ENCODE measurements at places on chromosomes 12 and 14.

- DNase-seq: peak; percentile 69
Observed at GRCh38 chr14:103628221-103628683, 759 bp upstream of the KLC1 start.

DNA sequence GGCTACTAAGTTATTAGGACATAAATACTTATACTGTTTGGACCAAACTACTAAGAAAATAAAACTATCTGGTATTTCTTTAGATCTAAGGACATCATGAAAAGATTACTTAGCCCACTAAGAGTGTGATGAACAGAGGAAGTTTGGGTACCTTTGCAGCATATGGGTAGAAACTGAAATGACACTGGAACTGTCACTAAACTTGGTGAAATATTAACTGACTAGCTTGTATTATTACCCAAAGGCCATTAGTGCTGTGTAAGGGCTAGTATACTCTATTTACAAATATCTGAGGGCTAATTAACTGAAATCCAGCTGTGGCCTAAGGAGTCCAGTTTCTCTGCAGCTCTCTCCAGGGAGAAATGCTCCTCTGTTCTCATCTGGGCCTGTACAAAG, 45.5 kb downstream of the PAWR start:
- no peak for DNase-seq

DNA sequence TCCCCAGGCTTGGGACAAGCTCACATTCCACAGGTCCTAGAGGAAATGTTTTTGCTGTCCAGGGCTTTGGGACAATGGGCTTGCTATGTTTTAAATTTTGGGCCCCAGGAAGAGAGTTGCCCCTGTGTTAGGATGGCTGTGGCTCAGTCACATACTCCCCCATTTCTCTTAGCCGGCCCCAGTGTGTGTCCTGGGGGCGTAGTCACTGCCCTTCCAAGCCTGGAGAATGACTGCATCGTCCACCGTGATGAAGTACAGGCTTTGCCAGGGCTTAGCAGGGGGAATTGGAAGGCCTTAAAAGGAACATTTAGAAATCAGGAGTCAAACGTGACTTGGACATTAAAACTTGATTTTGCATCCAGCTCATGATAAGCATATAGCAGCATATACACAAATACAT, 293.6 kb downstream of the CACNA1C start:
- no peak for DNase-seq

- DNase-seq: no peak
Observed at GRCh38 chr12:76084863-76085519, 506 bp upstream of the NAP1L1 start.

- DNase-seq: peak; percentile 95
Observed at GRCh38 chr12:2004113-2004929, at the start of gene DCP1B. Gene DCP1B, minus strand, starts transcription at chr12:2004457. Its CDS starts 26 bp downstream, at chr12:2004431.

GRCh38 chr12:107223821-107224220, 130.5 kb upstream of the CRY1 start:
- no peak for DNase-seq

- DNase-seq: no peak
Observed at GRCh38 chr12:11092128-11092527, at the start of gene TAS2R43. Gene TAS2R43, minus strand, starts transcription at chr12:11092313. Its CDS starts 84 bp downstream, at chr12:11092229.

- DNase-seq: peak; percentile 18
Observed at GRCh38 chr12:109729801-109730200, 16.2 kb downstream of the FAM222A start.

DNA sequence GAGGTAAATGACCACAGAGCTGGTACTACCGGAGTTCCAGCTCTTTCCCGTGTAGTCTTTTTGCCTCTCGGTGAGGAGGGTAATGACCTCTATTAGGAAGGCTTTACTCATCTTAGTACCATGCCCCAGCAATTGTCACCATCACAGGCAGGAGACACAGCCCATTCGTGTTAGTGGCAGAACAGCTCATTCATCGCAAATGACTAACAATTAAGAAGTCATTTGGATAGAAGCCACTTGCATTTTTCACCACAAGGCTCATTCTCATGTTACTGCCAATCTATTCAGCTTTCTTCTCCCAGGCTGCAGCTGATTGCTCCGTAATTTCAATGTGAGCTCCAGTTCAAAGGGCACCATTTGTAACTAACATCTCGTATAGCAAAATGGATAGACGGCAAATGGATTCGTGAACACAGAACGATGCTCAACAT, 718.8 kb upstream of the TMEM132C start:
- DNase-seq: no peak

DNA sequence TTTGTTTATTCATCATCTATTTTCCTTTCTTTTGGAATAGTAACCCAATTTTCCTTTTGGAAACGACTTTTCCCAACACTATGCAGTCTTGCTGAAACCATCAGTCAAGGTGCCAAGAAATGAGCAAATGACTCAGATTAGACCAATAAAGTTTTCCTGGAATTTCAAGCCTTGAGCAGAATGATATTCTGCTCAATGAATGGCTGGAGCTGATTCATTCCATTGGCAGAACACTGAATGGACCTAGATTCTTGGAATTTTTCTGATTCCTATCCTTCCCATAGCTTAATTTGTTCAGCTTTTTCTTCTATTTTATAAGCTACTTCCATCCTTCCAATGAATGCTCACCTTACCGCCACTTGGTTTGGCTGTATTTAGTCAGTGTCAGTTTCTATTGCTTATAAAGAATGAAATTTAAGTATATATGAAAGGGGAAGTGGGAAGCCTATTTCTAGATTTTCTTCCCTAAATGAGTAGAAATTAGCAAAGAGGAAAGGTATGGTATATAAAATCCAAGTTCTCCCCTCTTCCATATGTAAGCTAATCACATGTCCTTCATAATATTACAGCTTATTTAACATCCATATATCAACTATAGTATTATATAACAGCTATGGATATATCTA, 89.0 kb downstream of the C14orf39 start:
- no peak for DNase-seq

DNA sequence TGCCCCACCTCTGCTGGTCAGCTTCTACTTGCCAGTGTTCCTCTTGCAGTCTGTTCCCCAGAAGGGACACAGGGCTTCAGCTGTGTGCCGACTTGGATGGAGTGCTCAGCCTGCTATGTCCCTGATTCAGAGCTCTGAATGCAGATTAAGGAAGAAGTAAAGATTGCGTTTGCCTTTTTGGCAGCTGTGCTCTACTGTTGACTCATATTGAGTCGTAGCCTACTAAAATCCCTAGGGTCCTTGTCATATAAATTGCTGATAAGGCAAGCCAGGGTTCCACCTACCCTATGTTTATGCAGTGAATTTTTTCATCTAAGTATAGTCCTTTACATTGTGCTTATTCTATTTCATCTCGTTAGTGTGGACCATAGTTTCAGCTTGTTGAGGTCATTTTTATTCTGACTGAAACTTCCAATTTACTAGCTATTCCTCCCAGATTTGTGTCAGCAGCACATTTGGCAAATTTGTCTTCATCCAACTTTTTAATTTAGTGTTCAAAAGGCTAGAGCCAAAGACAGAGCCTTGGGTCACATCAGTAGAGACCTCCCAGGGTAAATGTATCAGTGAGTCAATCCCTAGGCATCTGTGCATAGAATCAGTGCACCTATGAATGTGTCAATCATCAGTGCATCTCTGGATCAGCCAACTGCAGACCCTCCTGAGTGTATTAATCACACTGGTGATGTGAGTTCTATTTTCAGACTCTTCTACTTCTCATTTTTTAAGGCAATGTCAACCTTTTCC, 31.9 kb downstream of the CACNA1C start:
- DNase-seq: no peak

- no peak for DNase-seq
Observed at GRCh38 chr14:44896275-44897040, 65.3 kb downstream of the KLHL28 start.

DNA sequence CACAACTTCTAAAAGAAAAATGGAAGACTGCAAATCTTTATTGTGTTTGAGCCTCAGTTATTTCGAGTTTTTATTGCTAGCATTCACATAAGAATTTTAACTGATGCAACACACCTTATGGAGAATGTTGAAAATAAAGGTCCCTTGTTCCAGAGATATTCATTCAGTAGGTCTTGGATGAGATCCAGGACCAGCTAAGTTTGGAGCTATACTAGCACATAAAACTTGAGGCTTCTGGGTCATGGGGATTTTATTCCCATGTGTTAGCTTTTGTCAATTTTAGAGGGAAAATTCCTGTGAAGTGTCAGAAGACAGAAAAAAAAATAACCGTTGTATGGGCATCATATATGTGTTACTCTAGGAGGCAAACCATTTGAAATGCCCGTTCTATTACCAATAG, 693.2 kb upstream of the MIS18BP1 start:
- no peak for DNase-seq

DNA sequence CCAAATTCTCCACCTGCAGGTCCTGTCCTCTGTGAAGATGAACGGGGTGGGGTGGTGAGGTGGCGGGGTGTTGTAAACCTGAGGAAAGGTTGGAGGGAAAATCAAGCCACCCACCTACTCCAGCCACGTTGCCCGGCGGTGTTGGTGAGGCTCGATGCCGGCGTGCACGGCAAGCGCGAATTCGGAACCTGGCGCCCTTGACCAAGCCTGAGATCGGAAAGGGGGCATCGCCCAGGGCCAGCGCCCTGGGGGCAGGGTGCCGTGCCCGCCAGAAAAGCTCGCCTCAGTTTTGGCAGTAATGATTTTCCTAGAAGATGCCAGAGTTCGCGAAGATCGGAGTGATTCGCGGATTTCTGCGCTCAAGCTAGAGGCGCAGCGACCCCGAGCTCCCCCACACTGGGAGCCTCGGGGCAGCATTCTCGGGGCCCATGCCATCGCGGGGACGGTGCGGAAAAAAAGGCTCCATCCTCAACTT, 817 bp downstream of the STXBP6 start:
- peak; percentile 50 for DNase-seq

DNA sequence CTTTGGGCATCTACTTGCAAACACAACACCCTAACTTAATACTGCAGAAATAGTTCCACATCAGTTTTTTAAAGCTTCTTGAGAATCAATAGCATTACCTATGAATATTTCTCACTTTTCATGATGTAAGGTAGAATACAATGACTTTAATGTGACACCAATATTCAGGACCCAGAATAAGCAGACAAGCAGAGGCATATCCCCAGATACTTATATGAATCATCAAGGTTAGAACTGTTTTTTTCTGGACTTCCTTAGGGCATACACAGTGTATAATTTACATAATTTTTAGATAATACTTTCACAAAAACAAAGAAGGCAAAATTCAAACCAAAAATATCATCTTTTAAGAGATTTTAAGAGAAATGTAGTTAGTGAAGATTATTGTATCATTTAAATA, 885.8 kb downstream of the FSCB start:
- no peak for DNase-seq

Data from right forelimb (tissue), 1 donor.